ENCODE measurements at places on chromosomes 5 and 9.

GRCh38 chr9:106017198-106017740, 322.9 kb downstream of the TMEM38B start:
- DNase-seq, result no peak

DNA sequence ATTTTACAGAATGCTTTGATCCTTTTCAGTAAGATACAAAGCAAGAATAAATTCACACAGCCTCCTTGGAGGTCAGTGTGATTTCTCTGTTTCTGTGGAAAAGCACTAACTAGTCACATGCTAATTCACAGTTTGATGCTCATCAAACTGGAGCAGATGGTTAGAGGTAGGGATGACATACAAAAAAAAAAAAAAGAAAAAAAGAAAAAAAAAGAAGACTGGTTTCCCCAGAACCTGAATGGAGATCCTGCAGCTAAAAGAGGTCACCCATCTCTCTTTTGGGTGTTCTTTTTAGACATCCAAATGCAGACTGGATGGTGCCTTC, 123.7 kb upstream of the ANKRD55 start:
- DNase-seq, result no peak

DNA sequence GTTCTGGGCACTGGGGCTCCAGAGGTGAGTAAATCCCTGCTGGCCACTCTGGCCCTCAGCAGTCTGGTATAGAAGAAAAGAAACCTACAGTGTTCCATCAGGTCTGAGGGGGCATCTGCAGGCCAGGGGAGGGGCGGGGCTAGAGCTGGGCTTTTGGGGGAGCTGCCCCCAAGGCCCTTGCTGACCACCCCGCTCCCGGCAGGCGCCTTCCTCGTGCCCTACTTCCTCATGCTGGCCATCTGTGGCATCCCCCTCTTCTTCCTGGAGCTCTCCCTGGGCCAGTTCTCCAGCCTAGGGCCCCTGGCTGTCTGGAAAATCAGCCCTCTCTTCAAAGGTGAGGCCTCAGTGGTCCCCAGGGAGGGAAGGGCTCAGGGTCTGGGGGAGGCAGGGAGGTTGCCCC, 6.7 kb downstream of the SLC6A7 start:
- no peak for DNase-seq

- no peak for DNase-seq
Observed at GRCh38 chr5:11261241-11261640, 500.2 kb upstream of the DAP start.

GRCh38 chr9:36800455-36800854, 227.8 kb downstream of the MELK start:
- DNase-seq, result no peak
